ENCODE measurements at places on chromosomes 5 and 9.
A peak's percentile ranks its signal among the peaks of the same experiment; 100 is the strongest.

DNA sequence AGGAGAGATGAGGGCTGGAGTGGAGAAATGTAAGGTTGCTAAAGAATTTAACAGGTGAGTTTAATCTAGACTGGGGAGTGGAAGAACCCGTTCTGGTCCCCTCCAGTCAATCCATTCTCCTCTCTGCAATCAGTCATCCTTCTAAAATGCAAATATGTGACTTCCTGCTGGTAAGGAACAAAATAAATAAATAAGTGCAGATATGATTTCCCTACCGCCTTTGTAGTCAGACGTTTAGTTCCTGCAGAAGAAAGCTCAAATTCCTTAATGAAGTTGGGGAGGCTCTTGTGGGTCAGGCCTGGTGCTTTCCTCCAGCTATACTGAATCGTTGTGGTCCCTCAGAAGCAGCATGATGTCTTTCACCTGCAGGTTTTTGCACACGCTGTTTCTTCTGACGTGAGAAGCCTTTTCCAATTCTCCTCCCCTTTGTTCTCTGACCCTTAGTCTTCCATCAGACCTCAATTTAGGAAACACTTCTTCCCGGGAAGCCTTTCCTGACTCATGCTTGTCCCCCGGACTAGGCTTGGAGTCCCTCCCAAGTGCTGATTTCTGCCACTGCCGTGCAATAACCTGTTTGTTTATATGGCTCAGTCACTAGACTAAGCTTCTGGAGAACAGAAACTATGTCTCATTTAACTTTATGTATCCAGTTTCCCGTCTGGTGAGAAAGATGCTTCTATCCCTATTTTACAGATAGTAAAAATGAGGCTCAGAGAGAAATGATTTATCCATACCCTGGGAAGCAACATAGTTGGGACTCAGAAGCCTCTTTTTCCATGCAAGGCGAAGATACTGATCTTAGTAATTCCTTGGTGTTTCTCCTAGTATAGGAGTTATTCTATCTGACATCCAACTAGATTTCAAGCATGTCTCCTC, 1.3 kb downstream of the ATP6V1G1 start:
- peak overlapping the region; percentile 98 for H3K4me3 ChIP-seq
- H3K36me3 ChIP-seq = peaks cover 1% of the 10 kb centered on the region
- H3K4me1 ChIP-seq = peaks cover 2% of the 10 kb centered on the region
- H3K27me3 ChIP-seq = no peaks in the 10 kb centered on the region

DNA sequence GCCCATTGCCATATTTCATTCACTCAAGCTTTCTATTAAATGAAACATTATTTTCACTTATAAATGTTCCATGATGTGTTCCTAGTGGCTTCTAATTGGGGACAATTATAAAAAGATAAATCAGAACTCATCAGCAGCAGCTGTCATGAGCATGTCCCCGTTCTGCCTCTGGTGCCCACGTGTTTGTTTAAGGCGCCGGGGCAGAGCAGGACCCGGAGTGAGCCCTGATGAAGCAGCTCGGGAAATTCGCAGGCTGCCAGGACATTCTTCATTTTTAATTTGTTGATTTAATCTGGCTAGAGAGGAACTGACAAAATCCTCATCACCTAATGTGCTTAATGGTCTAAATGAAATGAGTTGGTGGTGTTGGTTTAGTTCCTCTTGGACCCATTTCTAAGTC, 475.0 kb downstream of the CTNND2 start:
- H3K4me1 ChIP-seq = no peaks in the 10 kb centered on the region
- no peak overlapping the region for H3K27ac ChIP-seq
- DNase-seq = no peak
- H3K36me3 ChIP-seq = no peaks in the 10 kb centered on the region
- H3K4me3 ChIP-seq = no peak overlapping the region

DNA sequence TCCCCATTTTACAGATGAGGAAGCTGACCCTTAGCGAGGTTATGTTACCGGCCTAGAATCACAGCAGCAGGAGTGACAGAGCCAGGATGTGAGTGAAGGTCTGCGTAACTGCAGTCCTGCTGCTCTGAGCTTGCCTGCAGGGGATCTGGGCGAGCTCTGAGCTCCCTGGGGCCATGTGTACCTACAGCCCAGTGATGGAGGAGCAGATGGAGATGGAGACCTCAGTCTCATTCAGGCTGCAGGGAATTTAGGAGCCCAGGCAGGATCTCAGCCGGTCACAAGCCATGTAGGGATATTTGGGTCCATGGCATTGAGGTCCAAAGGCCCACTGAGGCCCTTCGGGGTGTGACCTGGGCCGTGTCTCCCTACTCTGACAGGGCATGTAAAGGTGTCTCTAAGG, 170.6 kb downstream of the CACNA1B start:
- no peaks in the 10 kb centered on the region for H3K36me3 ChIP-seq
- H3K4me3 ChIP-seq = no peak overlapping the region
- H3K27me3 ChIP-seq = no peaks in the 10 kb centered on the region
- H3K4me1 ChIP-seq = no peaks in the 10 kb centered on the region
- DNase-seq = no peak
- no peak overlapping the region for H3K27ac ChIP-seq

DNA sequence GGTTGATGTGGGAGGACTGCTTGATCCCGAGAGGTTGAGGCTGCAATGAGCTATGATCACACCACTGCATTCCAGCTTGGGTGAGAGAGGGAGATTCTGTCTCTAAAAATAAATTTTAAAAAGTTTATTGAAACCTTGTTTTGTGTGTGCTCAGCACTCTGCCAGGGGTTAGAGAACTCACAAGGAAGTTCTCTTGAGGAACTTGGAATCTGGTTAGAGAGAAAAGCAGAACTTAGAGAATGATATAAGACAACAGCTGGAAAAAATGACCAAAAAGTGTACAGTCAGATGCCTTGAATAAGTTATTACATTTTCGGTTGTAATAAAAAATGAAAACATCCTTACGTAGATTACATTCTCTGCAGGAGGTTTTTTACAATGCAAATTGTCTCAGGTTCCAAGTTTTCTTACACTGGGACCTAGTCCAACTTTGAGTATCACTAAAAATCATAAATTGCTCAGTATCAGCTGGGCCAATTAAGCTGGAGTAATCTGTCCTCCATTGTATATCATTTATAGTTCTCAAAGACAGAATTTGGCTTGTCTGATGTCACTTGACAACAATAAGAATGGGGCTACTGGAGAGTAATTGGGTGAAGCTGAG, 21.7 kb upstream of the TENT2 start:
- H3K27ac ChIP-seq = no peak overlapping the region
- H3K4me1 ChIP-seq = no peaks in the 10 kb centered on the region
- no peaks in the 10 kb centered on the region for H3K27me3 ChIP-seq

GRCh38 chr5:98735806-98736507, 37.5 kb upstream of the RGMB start:
- H3K4me1 ChIP-seq = peaks cover 4% of the 10 kb centered on the region
- no peaks in the 10 kb centered on the region for H3K27me3 ChIP-seq
- no peaks in the 10 kb centered on the region for H3K36me3 ChIP-seq
- peak overlapping the region; percentile 51 for H3K27ac ChIP-seq

- H3K27ac ChIP-seq = no peak overlapping the region
- H3K27me3 ChIP-seq = no peaks in the 10 kb centered on the region
- no peak overlapping the region for H3K4me3 ChIP-seq
- no peaks in the 10 kb centered on the region for H3K4me1 ChIP-seq
Observed at GRCh38 chr5:116532762-116533525, 41.7 kb downstream of the SEMA6A start.

- H3K36me3 ChIP-seq = no peaks in the 10 kb centered on the region
- H3K4me3 ChIP-seq = no peak overlapping the region
- peaks cover 7% of the 10 kb centered on the region for H3K4me1 ChIP-seq
- no peak for DNase-seq
Observed at GRCh38 chr5:34409373-34409772, 246.8 kb upstream of the RAI14 start.

- no peaks in the 10 kb centered on the region for H3K4me1 ChIP-seq
- no peaks in the 10 kb centered on the region for H3K36me3 ChIP-seq
- H3K27me3 ChIP-seq = peaks cover 9% of the 10 kb centered on the region
Observed at GRCh38 chr5:177412603-177413233, 3.4 kb upstream of the F12 start.

DNA sequence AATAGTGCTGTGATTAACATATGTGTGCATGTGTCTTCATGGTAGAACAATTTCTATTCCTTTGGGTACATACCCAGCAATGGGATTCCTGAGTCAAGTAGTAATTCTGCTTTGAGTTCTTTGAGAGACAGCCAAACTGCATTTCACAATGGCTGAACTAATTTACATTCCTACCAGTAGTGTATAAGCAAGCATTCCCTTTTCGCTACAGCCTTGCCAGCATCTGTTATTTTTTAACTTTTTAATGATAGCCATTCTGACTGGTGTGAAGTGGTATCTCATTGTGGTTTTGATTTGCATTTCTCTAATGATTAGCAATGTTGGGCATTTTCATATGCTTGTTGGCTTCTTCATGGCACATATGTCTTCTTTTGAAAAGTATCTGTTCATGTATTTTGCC, 308.5 kb downstream of the ARRDC3 start:
- H3K4me1 ChIP-seq = no peaks in the 10 kb centered on the region
- no peak overlapping the region for H3K27ac ChIP-seq
- DNase-seq = peak; percentile 93
- no peaks in the 10 kb centered on the region for H3K36me3 ChIP-seq

DNA sequence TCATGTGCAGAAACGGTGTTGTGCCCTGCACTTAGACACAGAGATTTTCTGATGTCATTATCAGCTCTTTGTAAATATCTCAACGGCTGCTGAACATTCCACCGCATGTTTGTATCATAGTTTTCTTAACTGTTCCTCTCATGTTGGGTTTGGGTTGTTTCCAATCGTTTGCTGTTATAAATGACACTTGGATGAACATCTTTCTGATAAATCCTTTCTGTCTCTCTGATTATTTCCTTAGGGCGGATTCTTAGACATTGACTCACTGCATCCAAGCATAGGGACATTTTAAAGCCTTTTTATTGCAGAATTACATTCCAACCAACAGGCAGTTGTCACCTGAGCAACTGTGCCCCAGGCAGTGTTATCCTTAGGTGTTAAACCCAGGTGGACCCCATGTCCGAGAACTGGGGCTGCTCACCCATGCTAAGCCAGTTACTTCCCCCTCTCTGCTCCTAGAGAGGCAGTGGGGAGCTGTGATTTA, 28.5 kb downstream of the COL5A1 start:
- peak; percentile 97 for DNase-seq
- H3K4me3 ChIP-seq = no peak overlapping the region
- no peak overlapping the region for H3K27ac ChIP-seq
- H3K27me3 ChIP-seq = no peaks in the 10 kb centered on the region
